ENCODE measurements at places on chromosomes 3 and 15.
A peak's percentile ranks its signal among the peaks of the same experiment; 100 is the strongest.

GRCh38 chr15:72118017-72118978 lies at the start of the genes MYO9A and SENP8:
TSS of gene MYO9A (minus strand) at chr15:72118150. CDS start at chr15:72046563, 71,587 bp downstream.
TSS of gene SENP8 (plus strand) at chr15:72118403. CDS start at chr15:72139624, 21,221 bp downstream.
- peak; percentile 100 for DNase-seq

DNA sequence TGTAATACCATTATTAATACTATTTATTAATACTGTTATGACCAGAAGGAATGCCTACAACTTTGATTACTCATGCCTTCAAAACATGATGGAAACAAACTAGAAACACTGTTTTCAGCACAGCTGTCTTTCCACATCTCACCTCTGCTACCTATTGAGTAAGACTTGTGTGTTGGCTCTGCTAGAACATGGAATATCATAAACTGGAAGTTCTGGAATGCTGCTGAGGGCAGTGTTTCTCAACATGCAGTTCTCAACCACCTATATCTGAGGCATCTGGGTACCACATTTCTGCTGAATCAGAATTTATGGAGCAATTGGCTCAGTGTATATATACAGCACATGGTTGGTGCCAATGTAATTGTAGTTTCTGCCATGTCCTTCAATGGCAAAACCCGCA lies 392.1 kb downstream of the TUSC7 start:
- no peak for DNase-seq

DNA sequence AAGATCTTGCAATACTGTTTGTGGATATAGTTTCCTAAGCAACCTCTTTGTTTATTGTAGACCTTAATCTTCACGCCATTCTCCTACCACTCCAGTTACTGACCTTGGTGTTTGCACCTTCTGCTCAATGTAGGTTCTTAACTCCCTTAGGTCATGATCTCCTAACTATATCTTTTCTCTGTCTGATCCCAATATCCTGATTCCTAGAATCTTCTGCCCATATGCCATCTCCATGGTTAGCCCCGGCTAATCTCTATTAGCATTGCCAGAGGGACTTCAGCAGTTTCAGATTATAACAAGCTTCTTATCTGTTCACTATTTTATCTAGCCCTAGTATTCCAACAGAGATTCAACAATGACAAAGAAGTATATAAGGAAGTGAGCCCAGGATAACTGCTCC lies 64.9 kb downstream of the IMPG2 start:
- no peak for DNase-seq

GRCh38 chr3:99934975-99935797 lies 117.5 kb downstream of the CMSS1 start:
- no peak for DNase-seq

- no peak for DNase-seq
Observed at GRCh38 chr3:98764472-98764884, 1.3 kb downstream of the ST3GAL6 start.

DNA sequence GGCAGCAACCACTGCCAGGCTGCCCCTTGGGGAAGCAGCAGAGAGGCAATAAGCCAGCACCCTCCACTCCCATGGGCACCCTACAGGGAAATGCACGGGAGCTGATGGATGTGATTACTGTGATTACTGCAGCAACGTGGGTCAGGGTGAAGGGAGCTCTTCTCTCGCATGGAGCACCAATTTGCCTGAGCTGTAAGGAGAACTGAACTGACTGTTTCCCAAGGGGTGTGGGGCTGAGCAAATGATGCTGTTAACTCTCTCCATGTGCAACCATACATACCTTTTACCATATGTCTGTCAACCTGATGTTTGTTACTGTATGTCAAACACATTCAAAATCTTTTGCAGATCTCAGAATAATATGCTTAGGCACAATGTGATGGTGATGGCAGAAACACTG lies 680.6 kb downstream of the SQOR start:
- DNase-seq: no peak

- DNase-seq: no peak
Observed at GRCh38 chr15:35252351-35252865, 167.3 kb upstream of the NANOGP8 start.

DNA sequence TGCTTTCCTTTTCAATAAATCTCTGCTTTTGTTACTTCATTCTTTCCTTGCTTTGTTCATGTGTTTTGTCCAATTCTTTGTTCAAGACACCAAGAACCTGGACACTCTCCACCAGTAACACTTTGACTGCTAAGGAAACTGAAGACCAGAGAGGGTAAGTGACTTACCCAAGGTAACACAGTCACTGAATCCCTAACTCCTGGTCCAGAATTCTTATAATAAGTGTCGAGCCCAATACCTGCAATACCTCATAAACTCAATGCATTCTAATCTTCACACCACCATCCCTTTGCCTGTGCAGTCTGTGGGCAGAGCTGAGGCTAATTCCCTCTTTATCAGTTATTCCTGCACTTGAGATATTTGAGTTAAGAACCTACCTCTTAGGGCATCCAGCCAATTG lies 237.8 kb downstream of the UACA start:
- DNase-seq: no peak

GRCh38 chr15:25863111-25863967 lies at the start of gene ATP10A:
TSS of gene ATP10A (minus strand) at chr15:25863327. CDS start at chr15:25863096, 231 bp downstream.
- no peak for DNase-seq

DNA sequence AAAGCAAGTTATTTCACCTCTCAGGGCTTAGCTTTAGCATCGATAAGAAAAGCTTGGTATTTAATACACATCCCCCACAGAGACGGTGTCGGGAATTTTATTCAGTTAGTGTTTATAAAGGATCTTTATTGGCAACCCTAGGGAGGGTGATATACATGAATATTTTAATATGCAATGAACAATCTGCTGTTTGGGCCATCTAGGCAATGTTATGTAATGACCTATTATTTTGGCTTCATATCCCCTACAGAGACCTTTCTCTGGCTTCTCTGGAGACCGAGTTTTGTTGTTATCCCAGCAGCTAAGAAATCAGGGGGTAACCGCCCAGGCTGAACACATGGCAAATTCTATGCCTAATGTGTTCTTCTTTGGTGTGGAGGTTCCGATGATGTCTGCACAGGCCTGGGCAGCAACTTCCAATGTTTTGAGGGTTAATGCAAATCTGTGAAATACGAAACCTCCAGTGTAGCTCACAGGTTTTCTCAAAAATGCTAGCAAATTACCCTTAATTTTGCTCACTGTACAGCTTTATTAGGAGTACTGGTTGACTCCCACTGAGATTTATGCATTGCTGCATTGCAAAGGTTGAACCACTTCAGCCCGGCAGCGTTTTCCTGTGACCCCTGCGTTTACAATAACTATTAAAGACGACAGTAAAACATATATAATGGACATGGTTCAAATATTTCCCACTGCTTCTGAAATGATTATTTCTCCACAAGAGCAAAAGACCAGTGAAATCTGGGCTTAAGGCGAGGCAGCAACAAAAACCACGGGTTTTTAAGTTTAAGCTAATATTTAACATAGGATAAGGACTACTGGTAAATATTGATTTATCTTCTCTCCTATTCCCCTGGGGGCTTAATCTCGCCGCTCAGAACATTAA lies 298.3 kb upstream of the NR2E3 start:
- DNase-seq: no peak

- no peak for DNase-seq
Observed at GRCh38 chr3:185460719-185461350, 38.0 kb downstream of the TMEM41A start.

- no peak for DNase-seq
Observed at GRCh38 chr3:9066775-9067174, 103.5 kb upstream of the RAD18 start.

- no peak for DNase-seq
Observed at GRCh38 chr3:193794002-193794881, 201.2 kb downstream of the OPA1 start.

GRCh38 chr3:157199841-157200240 lies 39.9 kb upstream of the CCNL1 start:
- no peak for DNase-seq

GRCh38 chr3:128356822-128357221 lies 109.9 kb downstream of the DNAJB8 start:
- DNase-seq: no peak

- no peak for DNase-seq
Observed at GRCh38 chr3:54830658-54831057, 97.2 kb downstream of the LRTM1 start.

DNA sequence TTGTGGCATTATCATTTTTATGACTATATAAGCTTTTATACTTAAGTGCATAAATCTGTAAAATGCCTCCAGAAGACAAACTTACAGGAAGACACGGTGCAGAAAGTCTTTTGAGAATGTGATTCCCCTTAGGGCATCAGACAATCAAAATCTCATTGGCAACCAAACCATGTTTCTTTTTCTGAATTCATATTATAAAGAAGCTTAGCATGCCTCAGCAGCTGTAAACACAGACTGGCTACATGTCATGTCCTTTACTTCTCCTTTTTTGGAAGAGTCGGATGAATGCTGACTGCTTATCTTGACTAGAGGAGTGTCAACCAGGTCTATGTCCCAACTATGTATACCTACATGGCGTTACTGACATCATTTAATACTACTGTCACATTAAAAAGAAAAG lies 150.1 kb downstream of the PLD1 start:
- no peak for DNase-seq

GRCh38 chr3:13598926-13599886 lies 50.3 kb downstream of the FBLN2 start:
- no peak for DNase-seq
